Parietal lobe (tissue), 2 donors: ENCODE measurements at places on chromosomes 12 and 14. TPM values are rescaled to one million over a fixed set of nuclear protein-coding genes. Genes with fewer than 3 reads are reported as not detected.

Gene MUCL1
- not detected for total RNA-seq

Gene CCDC184
- total RNA-seq, result 15.7 TPM

Gene C12orf54
- not detected for total RNA-seq

Gene KRT85
- not detected for total RNA-seq

Gene KIAA0586
- total RNA-seq, result 41.3 TPM

Gene OR6C2
- not detected for total RNA-seq

Gene ABHD4
- total RNA-seq, result 4.1 TPM

Gene LMNTD1
- total RNA-seq, result not detected

Gene KLRF1
- not detected for total RNA-seq

Gene LUM
- total RNA-seq, result 4.4 TPM

Gene TAS2R9
- total RNA-seq, result 2.8 TPM

Gene GDF3
- total RNA-seq, result not detected

Gene AQP2
- not detected for total RNA-seq

Gene PRH2
- total RNA-seq, result 2.8 TPM

Gene ACSS3
- 6.3 TPM for total RNA-seq

Gene PPFIA2
- 338 TPM for total RNA-seq

Gene ADAMTS20
- 0.94 TPM for total RNA-seq

Gene VASH1
- total RNA-seq, result 103 TPM

Gene EEA1
- total RNA-seq, result 16.0 TPM

Gene CFAP54
- 13.8 TPM for total RNA-seq

Gene FAM222A
- total RNA-seq, result 5.9 TPM

Gene ATG14
- 21.6 TPM for total RNA-seq

Gene RNFT2
- total RNA-seq, result 42.9 TPM

Gene TRPV4
- total RNA-seq, result 0.31 TPM

Gene PLEKHG7
- not detected for total RNA-seq

Gene TBK1
- total RNA-seq, result 44.1 TPM

Gene SERPINA6
- not detected for total RNA-seq

Gene FERMT2
- 98.3 TPM for total RNA-seq

Gene CD9
- 17.8 TPM for total RNA-seq

Gene BATF
- total RNA-seq, result not detected

Gene FGF6
- total RNA-seq, result not detected

Gene PA2G4
- 91.7 TPM for total RNA-seq

Gene SYT1
- 168 TPM for total RNA-seq

Gene IKZF4
- total RNA-seq, result 8.5 TPM
